ENCODE measurements at places on chromosomes 1 and 21.

DNA sequence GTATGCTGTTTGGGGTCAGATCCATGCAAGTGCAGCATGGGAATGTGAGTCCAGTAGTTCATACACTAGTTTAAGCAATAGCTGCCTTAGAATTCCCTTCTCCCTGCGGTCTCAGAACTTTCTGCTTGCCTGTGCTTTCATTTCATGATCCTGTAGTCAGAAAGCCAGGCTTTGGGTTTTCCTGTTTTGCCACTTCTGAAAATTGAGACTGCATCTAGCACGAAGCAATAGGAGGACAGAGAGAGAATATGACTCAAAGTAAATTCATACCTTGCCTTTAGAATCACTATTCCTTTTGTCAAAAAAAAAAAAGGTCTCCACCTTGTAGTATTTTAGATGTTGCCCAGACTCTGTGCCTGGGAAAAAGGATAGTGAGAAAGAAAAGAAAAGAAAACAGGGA lies 161.2 kb upstream of the SNX7 start:
- DNase-seq, result no peak

- DNase-seq, result no peak
Observed at GRCh38 chr1:60918867-60919266, 163.5 kb upstream of the NFIA start.

DNA sequence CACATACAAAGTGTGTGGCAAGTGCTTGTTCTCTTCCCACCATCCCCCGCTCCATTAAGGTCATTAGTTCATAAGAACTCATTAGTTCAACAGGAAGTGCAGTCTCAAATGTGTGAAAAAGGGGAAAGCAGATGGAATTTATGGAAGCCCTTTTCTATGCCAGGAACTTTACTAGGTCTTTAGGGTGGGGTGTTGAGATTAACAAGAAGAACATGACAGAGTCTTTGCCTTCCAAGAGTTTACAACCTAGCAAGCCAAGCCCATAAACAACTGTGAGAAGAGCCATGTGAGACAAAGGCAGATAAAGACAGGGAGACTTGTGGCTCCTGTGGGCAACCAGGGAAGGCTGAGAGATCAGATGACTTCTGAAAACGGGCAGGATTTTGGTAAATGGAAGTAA lies 21.4 kb downstream of the PLEKHA6 start:
- no peak for DNase-seq

DNA sequence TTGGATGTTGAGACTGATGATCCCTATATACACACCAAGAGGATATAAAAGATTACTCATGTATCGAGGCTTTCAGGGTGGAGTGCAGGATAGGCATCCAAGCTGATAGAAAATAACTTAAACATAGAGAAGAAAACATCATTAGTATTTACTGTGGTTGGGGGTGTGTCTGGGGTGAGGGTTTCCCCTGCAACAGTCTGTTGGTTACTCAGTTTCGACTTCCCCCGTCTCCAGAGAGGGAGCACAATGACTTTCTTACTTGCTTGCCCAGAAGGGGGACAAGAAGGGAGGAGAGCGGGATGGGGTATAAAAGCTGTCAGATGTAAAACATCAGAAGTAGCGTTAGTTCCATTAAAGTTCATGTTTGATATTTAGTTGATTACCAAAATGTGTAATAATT lies 717.4 kb upstream of the ZP4 start:
- DNase-seq, result no peak

GRCh38 chr1:36588972-36589371 lies 106.3 kb upstream of the CSF3R start:
- no peak for DNase-seq

- peak; percentile 72 for DNase-seq
Observed at GRCh38 chr1:21232044-21232443, 55.3 kb upstream of the EIF4G3 start.

DNA sequence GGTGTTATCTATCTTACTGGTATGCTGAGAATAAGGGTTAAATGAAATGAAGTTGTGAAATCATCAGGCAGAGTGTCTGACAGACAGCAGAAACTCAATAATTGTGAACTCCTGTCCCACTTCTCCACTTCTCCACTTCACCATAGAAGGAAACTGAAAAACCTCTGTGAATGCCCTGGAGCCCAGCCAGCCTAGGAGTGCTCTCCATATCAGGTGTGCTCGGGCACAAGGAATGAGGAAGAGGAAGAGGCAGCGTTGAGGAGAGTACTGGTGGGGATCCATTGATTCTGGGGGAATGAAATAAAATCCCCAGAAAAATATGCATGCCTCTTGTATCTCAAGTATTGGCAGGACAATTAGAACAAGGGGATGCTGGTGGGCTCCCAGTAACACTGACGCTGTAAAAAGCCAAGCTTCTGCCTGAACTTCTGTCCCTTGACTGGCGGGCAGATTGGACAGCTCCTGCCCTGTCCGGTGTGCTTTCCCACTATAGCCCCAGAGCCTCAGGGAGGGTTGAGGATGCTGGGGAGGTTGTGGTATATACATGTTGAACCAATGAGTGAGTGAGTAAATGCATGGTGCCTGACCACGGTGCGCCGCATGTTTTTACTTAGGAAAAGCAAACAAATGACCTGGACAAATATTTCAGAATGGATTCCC lies 47.7 kb downstream of the NMNAT2 start:
- no peak for DNase-seq
